Fibroblast of skin of left biceps (primary cell): ENCODE measurements at places on chromosomes 12 and 14.

DNA sequence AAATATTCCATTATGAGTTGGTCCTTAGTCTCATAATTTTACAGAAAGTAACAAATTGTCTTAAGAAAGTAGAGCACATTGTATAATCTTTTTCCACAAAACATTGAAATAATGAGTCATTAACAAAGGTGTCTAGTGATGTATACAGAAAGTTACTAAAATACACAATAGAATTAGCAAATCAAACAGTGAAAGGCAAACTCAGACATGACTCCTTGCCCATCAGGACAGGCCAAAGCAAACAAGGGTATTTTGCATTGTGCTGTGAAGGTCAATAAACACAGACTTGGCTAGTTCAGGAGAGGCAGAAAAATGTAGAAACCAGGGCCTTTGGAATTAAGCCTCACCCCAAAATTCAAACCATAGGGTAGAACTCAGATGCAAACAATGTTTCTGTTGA lies 37.3 kb downstream of the SIX4 start:
- no peak for DNase-seq

DNA sequence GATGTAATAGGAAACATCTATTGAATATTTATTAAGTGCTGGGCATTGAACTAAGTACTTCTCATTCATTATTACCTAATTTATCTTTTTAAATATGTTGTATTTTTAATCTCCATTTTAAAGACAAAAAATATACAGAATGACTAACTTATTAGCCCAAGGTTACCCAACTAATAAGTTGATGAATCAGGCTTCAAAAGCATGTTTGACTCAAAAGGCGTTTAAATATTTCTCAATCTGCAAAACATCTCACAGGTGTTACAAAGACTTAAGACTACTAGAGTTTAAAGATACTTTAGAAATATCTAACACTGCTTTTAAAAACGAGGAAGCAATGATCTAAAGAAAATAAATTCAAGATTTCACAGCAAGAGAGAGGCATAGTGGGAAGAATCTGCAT lies 457.4 kb upstream of the DCN start:
- DNase-seq, result no peak

- DNase-seq, result no peak
These were observed 81.3 kb downstream of the ERGIC2 start for GRCh38 chr12:29299633-29300032.

- DNase-seq, result no peak
These were observed 271.2 kb upstream of the NAV3 start for GRCh38 chr12:77559400-77560074.

DNA sequence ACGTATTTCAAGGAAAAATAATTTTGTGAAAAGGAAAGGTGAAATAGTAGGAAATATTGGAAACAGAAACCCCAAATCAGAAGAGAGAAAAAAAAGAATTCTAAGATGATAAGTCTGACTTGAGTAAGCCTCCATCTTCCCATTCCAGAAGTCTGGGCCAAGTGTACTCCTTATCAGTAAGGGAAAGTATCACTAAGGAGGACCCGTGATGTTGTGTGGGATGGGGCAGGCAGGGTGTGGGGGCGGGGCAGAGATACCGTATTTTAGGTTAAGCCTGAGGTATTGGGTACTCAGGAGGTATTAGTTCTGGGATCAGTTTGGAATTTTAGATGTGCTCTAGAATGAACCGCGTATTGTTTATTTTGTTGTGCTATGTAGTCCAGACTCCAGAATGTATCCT lies 33.8 kb upstream of the PSMA6 start:
- no peak for DNase-seq

DNA sequence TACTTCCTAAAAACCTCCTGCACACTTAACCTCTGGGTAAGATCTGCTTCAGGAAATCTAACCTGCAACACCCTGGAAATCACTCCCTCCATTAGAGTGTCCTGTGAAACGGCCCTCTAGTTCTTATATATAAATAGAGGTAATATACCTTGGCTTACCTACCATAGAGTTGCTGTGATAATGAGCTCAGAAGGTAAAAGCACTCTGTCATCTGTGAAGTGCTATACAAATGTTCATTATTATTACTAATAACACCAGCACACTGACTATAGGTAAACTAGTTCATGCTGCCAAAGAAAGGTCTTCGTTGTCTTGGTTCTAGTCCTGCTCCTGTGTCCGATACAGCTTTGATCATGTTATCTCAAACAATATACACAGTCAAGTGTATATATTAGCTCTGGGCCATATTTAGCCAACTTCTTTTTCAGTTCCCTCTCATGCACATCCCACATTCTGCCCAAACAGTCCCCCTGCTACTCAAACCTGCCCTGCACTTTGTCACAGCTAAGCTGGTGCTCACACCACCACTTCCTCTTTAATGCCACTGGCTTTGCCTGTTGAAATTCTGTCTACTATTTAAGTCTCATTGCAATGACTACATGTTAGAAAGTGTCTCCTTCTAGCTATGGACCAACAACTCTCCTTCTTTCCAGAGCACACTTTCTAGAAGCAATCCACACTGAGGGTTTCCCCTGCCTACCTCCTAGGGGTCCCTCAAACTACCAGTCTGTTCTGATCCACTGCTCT lies 5.1 kb downstream of the E2F7 start:
- DNase-seq, result no peak

DNA sequence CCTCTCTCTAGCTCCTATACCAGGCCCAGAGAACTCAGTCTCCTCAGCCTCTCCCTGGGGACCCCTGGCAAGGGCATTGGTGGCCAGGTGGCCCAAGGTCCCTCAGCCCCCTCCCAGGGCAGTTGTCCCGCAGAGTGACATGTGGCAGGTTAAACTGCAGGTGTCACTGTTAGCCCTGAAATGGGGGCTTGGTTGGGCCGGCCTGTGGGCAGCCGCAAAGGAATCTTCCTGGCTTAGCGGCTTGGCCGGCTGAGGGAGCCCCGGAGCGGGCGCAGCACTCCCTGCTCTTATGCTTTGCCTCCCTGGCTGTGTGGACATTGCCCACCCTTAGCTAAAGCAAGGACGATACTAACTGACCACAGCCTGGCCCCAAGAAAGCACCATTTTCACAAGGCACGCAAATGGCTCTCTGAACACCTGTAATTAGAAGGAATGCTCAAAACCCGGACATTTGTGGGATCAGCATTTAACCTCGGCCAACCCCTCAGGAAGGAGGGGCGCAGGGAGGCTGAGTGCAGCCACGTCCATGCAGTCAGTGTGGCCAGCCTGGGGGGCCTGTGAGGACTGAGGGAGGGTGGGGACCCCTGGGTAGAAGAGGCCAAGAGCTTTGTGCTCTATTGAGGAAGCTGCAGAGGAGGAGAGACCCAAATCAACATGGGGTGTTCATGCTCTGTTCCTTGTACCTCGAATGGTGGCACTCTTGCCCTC lies 82.2 kb downstream of the PAPOLA start:
- no peak for DNase-seq

GRCh38 chr12:100672075-100672592 lies 98.7 kb downstream of the GAS2L3 start:
- DNase-seq, result no peak

DNA sequence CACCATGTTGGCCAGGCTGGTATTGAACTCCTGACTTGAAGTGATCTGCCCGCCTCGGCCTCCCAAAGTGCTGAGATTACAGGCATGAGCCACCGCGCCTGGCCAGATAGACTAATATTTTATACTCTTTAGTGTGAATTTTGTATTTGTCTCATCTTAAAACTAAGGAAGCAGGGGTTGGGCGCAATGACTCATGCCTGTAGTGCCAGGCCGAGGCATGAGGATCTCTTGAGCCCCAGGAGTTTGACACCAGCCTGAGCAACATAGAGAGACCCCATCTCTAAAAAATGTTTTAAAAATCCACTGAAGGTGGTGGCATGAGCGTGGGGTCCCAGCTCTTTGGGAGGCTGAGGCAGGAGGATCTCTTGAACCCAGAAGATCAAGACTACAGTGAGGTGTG lies 9.0 kb downstream of the DYNC1H1 start:
- DNase-seq, result no peak

GRCh38 chr12:386651-387050 lies 2.5 kb downstream of the KDM5A start:
- DNase-seq, result no peak

DNA sequence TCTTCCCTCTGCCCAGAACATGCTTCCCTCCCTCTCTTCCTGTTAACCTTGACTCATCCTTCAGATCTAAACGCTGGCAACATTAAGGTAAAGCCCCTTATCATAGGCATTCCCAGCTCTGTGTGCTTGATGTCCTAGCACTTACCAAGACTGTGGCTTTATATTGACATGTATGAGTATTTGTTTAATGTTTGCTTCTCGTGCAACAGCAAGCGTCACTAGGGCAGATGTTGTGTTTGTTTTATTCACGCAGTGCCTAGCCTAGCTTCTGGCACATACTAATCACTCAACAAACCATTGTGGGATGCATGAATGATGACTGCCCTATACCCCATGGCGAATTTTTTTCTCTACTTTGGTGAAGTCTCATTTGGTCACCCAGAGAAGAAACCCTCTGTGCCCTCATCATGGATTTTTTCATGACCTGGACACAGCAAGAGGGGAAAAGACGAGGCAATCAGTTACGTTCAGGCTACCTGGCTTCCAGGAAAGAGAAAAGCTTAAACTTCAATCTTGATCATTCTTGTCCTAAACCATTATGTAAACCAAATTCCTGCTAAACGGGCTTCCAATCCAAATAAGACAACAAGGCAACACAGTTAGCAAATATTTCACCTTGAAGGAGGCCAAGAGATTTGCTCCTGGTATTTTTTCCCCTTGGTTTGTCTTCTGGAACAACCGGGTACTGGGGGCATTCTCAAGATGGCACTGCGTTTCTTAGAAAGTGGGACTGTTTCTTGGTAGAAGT lies 47.9 kb upstream of the SOCS2 start:
- DNase-seq, result no peak

- DNase-seq, result no peak
These were observed 185.9 kb downstream of the TTC7B start for GRCh38 chr14:90630171-90630806.

DNA sequence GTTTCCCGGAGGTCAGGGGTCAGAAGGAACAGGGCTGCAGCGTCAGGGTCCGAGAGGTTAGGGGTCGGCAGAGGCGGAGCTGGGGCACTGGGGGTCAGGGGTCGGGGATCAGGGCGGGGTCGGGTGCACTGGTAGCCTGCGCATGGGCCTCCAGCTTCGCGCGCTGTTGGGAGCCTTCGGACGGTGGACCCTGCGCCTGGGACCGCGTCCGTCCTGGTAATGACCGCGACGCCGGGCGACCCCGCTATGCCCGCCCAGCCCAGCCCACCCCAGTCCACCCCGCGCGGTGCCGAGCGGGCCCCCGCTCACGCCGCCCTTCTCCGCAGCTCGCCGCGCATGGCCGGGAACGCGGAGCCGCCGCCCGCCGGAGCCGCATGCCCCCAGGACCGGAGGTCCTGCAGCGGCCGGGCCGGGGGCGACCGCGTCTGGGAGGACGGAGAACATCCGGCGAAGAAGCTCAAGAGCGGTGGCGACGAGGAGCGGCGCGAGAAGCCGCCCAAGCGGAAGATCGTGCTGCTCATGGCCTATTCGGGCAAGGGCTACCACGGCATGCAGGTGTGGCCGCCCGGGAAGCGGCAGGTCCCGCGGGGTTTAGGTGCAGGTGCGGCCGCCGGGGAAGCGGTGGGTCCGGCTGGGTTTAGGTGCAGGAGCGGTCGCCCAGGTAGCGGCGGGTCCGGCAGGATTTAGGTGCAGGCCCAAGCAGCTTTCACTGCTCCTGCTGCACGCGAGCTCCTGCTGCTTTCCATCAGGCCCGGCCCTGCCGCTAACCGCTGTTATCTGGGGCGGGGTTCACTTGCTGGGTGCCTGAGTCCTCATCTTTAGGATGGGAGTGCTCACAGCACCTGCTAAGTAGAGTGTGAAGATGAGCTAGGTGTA lies 743 bp downstream of the PUS1 start:
- no peak for DNase-seq

DNA sequence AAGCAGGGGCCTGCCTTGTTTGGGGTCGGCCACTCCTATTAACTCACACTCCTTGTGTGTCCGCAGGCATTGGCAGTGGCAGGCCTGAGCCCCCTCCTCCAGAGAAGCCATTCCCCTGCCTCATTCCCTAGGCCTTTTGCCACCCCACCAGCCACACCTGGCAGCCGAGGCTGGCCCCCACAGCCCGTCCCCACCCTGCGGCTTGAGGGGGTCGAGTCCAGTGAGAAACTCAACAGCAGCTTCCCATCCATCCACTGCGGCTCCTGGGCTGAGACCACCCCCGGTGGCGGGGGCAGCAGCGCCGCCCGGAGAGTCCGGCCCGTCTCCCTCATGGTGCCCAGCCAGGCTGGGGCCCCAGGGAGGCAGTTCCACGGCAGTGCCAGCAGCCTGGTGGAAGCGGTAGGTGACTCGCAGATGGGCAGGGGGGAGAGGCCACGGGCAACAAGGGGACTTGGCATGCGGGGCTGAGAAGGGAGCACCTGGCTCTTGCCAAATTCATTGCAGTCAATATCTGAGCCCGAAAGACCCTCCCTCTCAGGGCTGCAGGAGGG lies 106.3 kb upstream of the FKBP4 start:
- no peak for DNase-seq

- no peak for DNase-seq
These were observed 91.5 kb downstream of the APAF1 start for GRCh38 chr12:98736352-98737321.

- DNase-seq, result no peak
These were observed 200.1 kb upstream of the TMTC1 start for GRCh38 chr12:29983851-29984250.

GRCh38 chr14:90383126-90383730 lies 13.6 kb upstream of the CALM1 start:
- peak; percentile 99 for DNase-seq

- no peak for DNase-seq
These were observed 786 bp upstream of the PFKM start for GRCh38 chr12:48118284-48118871.

DNA sequence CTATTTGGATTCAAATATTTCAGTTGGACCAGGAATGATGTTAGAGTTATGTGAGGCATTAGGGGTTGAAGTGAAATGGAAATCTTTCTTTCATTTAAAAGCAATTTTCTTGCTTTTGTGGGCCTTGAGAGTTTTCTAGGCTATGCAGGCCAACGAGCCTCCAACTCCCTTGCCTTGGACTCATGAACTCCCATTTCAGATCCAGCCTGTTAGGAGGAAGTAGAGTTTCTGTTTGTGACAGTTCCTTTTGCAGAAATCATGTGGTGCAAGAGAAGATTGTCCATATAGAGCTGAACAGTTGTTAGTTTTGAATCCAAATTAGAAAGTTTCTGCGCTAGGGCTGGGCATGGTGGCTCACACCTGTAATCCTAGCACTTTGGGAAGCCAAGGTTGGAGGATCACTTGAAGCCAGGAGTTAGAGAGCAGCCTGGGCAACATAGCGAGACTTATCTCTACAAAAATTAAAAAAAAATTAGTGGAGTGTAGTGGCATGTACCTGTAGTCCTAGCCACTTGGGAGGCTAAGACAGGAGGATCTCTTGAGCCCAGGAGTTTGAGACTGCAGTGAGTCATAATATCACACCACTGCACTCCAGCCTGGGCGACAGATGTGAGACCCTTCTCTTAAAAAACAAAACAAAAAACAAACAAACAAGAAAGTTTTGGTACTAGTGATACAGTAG lies 47.3 kb upstream of the MED13L start:
- no peak for DNase-seq

GRCh38 chr14:79167957-79168356 lies 997.8 kb downstream of the NRXN3 start:
- DNase-seq, result no peak
